ENCODE measurements at places on chromosomes 1 and 21.

- DNase-seq: no peak
Measured at GRCh38 chr1:100321100-100321493, 31.2 kb upstream of the CDC14A start.

DNA sequence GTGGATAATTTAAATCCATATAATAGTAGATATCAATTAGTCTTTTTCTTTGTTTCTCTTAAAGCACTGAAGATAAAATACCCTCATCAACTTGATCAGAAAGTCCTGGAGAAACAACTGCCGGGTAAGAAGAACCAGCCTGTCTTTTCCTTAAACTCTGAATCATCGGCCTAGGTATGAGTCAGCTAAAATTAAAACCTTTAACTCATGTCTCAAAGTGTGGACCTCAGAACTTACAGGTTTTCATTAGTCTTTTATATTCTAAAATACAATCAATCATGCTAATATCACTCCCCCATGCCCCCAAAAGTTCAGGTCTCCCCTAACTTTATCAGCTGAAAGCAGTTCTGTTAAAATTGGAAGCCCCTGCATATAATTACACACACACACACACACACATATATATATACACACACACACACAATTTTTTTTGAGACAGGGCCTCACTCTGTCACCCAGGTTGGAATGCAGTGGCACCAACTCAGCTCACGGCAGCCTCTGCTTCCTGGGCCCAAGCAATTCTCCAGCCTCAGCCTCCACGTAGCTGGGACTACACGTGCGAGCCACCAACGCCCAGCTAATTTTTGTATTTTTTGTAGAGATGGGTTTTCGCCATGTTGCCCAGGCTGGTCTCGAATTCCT is 61.3 kb downstream of the B3GALNT2 start:
- DNase-seq: no peak

- DNase-seq: no peak
Measured at GRCh38 chr1:168488138-168488537, 55.7 kb downstream of the XCL2 start.

- DNase-seq: no peak
Measured at GRCh38 chr1:211589782-211590721, 11.1 kb upstream of the SLC30A1 start.

DNA sequence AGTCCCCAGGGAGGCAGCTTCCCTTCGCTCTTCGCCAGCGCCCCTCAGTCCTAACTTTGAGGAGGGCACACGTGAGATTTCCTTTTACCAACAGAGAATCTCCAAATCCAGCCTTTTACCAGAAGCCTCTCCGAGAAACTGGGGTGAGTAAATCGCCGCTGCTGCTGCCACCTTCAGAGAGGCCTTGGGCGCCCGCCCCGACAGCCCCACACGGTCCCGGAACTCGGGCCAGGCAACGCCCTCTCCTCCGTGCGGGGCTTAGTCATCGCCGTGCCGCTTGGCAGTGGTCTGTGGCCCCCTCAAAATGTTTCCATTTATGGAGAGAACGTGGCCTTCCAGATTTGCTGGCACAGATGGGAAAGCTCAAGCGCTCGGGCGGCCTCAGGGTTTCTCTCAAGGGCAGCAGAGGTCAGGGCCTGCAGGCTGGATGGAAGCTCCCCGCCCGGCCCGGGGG is 41.4 kb upstream of the COL6A2 start:
- peak; percentile 74 for DNase-seq

DNA sequence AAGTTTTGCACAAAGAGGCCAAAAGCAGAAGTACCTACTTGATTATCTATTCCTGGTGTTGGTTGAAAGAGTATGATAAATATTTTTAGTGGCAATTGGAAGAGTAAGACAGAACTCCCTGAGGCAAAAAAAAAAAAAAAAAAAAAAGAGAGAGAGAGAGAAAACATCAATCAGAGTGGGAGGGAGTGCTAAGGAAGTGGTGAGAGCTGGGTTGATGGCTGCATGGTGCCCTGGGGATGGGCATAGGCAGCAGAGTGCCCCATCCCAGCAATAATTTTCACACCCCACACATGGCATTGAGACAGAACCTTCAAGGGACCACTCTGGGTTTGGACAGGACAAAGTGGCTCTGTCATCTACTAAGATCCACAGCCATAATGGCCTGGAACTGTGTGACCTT is 59.4 kb upstream of the FAM20B start:
- no peak for DNase-seq

GRCh38 chr1:108862698-108863477 is 6.0 kb upstream of the AKNAD1 start:
- DNase-seq: no peak

- DNase-seq: no peak
Measured at GRCh38 chr1:243432136-243432535, 176.3 kb downstream of the SDCCAG8 start.

DNA sequence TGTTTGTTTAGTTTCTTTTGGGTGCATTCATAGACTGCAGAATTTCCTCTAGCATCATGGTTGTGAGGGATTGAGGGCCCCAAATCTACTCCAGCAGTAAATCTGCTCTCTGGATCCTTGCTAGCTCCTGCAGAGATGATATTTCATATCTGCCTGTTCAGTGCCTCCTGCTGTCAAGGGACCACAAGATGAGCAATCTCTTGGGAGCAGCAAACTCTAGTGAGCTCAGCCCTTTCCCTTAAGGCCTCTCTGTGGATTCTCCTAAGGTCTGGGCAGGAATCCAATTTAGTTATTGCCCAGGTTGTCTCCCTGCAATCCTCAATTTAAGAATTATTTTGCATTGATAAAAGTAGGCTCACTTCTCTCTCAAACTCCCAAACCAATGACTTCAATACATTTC is 76.9 kb downstream of the RGS18 start:
- DNase-seq: no peak

GRCh38 chr1:203136409-203137042 is 9.0 kb downstream of the ADORA1 start:
- DNase-seq: no peak

DNA sequence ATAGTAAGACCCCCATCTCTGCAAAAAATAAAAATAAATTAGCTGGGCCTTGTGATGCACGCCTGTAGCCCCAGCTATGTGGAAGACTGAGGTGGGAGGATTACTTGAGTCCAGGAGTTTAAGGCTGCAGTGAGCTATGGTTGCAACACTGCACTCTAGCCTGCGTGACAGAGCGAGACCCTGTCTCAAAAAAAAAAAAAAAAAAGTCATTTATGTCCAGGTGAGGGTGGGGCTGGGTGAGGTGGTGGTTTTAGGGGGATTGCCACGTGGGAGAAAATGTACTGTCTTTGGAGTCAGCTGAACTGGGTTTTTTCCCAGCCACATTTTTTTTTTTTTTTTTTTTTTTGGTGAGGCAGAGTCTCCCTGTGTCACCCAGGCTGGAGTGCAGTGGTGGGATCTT is 6.7 kb downstream of the PIK3CD start:
- DNase-seq: peak; percentile 72

DNA sequence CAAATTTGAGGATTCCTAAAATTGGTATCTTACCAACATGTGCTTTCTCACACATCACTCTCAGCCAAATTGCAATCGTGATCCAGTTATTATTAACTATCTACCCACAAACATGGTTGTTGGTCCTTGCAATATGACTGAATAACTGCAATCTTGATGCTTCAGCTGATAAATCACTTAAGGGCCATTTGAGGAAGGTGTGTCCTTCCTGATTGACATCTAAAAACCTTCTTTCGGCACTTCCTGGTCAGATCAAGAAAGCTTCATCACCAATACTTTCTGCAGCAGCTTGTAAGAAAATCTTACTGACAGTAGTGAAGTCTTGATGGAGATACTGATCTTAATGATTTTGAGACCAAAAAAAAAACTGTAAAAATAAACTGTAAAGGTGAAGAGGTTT is 48.5 kb upstream of the KCTD3 start:
- no peak for DNase-seq

DNA sequence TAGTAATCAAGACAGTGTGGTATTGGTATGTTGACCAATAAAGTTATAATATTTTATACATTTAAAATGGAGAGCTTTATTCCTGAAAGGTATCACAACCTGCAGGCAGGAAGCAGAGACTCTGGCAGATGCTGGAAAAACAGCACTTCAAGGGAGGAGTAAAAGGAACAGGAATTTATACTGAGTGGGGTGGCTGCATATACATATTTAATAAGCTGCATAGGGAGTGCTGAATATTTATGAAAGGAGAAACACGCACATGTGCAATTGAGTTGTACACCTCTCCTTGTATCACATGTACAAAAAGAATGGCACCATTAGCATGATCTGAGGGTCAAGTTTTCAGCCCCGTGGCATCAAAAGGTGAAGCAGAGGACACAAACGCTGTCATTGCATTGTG is 104.9 kb upstream of the PAXBP1 start:
- no peak for DNase-seq

- peak; percentile 3 for DNase-seq
Measured at GRCh38 chr1:240691909-240692705, 80.2 kb upstream of the GREM2 start.

DNA sequence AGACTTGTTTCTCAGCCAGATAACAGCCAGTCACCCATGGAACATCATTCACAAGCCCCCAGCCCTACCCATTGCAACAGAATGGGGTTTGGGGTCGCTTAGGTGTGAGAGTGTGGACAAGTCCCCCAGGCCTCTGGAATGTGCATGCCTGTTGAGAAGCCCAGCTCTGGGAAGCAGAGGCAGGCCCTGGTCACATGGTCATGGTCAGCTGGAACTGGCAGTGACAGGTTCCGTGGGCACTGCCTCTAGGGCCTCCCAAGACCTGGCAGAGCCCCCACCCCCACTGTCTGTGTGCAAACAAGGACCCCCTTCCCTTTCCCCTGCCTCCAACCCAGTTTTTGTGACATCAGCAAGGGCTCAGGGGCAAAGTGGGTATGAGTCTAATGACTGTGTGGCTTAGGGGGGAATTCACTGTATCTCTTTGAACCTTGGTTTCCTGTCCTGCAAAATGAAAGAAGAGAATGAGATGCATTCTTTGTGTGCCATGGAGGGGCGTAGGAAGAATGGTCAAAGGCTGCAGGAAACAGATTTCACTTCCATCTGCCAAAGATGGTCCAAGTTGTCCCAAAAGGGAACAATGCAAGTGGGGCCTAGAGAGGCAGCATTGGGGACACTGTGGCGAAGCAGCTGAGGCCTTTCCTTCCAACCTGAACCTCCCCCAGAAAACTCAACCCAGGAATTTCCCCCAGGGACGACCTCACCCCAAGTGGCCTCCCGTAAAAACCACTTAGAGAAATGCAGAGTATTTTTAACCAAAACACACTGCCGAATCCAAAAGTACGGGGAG is 34.7 kb upstream of the SELENON start:
- DNase-seq: no peak

GRCh38 chr1:26814377-26814776 is 12.1 kb upstream of the ZDHHC18 start:
- no peak for DNase-seq

DNA sequence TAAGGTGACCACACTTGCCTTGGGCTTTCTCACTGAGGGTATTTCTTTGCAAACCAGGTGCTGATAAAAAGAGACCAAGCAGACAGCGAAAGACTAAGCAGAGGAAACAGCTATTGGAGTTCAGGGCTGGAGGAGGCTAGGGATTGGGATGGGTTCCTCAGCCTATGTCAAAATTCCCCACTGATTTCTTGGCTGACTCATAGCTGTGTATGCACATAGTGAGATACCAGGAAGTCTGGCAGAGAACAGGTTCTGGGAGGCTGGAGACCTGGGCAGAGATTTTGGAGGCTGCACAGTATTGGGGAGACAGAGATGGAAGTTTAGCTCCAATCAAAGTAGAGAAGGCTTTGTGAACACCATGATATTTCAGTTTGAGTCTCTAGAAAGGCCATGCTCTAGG is 25.3 kb downstream of the YARS1 start:
- DNase-seq: no peak

- DNase-seq: no peak
Measured at GRCh38 chr1:194442901-194443575, 1256.6 kb upstream of the B3GALT2 start.

GRCh38 chr1:26945728-26946127 is 14.5 kb downstream of the KDF1 start:
- no peak for DNase-seq

DNA sequence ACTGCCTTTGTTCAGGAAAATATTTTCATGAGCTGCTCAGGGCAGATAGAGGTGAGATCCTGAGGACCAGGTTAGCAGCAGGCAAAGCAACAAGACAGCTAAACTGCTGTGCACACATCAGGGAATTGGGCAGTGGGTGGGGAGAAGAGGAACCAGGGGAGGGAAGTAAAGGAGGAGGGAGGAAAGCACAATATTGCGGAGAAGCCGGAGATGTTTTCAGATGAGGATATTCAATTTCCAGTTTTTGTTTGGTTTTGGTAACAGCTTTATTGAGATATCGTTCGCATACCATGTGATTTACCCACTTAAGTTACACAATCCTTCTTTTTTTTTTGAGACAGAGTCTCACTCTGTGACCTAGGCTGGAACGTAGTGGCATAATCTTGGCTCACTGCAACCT is 34.5 kb downstream of the EPHA10 start:
- no peak for DNase-seq

- no peak for DNase-seq
Measured at GRCh38 chr1:10815858-10816195, 19.4 kb upstream of the CASZ1 start.

DNA sequence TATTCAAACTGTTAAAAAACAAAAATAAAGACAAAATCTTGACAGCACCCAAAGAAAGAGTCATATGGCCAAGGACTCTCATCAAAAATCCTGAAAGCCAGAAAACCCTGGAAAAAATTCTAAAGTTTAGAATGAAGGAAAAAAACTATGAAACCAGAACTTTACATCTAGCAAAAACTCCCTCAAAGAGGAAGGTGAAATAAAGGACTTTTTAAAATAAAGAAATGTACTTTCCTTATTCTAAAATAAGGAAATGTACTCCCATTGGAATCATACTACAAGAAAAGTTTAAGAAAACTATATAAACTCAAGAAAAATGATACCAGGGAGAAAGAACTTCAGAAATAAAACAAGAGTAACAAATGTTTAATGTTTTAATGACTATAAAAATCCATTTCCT is 206.3 kb downstream of the KCNT2 start:
- DNase-seq: no peak

GRCh38 chr1:233304489-233305102 is 9.1 kb upstream of the PCNX2 start:
- no peak for DNase-seq

DNA sequence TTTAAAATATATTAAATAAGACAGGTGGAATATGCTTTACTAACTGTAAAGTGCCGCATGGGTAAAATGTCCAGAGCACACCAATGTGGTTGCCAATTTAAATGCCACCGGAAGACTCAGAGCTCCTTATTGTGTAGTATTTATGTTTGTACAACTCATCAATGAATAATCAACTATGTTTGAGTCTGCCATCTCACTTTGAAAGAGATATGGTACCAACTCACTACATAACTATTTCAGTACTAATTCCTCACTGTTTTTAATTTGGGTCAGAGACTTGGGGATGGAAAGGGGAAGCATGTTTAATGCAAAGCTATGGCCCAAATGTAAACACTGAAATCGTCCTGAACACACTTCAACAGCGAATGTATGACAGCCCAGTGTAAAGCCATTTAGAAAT is 144.8 kb downstream of the NR5A2 start:
- DNase-seq: no peak

DNA sequence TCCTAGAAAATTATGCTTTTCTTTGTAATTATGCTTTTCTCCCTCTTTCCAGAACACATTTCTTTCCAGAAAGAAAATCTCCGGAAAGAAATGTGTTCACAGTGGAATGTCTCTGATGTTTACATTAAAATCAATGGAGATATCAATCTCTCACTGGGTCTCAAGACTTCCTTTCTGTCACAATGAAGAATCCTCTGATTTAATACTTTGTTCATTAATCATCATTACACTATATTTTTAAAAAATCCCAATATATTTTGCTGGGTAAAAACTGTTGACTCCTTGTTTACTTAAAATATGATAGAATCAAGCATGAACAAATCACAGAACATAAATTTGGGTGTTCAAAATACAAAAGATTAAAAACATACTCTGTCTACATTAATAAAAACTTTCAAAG is 26.3 kb upstream of the TGFBR3 start:
- no peak for DNase-seq

All from activated CD8-positive, alpha-beta T cell treated with anti-CD3 and anti-CD28 coated beads for 36 hours (primary cell).